Hindlimb muscle (tissue), 1 donor: ENCODE measurements at places on chromosomes 13 and 19. TPM values are rescaled to one million over a fixed set of nuclear protein-coding genes. Genes with fewer than 3 reads are reported as not detected.

DNA sequence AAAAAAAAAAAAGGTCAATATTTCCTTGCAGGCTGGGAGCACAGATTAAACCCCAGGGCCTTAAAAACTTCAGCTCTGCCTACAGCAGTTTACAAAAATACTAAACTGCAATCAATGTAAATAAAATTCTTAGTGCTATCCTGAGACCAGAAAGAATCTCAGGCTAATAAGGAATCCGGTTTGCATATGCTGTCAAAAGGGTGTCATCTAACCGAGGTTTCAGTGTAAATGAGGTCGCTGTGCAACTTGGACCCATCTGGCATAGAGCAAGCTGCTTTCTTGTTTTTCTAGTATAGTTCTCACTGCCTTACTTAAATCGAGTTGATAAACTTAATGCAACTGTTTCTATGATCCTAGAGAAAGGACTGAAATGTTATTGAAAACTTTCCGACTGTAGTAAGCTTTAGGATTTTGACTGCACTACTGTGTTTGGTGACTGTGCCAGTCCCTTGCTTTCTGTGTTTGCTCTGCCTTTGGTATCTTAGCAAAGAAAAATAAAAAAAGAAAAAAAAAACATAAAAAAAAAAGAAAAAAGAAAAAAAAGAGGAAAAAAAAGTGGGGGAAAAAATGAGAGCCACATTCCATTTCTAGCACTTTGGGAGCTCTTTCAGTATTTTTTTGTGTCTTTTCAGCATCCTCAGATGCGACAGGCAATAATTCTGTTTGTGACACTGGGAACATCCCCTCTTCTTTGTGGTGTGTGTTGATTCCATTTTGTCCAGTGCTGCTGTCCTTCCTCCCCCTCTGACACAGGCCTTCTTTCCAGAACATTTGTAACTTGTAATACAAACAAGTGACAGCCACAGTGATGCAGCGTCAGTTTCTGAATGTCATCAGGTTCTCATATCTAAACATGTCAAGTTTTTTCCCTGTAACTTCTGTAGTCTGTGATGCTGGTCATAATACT lies 340.5 kb downstream of the ZNF536 start:
- no peak for DNase-seq

DNA sequence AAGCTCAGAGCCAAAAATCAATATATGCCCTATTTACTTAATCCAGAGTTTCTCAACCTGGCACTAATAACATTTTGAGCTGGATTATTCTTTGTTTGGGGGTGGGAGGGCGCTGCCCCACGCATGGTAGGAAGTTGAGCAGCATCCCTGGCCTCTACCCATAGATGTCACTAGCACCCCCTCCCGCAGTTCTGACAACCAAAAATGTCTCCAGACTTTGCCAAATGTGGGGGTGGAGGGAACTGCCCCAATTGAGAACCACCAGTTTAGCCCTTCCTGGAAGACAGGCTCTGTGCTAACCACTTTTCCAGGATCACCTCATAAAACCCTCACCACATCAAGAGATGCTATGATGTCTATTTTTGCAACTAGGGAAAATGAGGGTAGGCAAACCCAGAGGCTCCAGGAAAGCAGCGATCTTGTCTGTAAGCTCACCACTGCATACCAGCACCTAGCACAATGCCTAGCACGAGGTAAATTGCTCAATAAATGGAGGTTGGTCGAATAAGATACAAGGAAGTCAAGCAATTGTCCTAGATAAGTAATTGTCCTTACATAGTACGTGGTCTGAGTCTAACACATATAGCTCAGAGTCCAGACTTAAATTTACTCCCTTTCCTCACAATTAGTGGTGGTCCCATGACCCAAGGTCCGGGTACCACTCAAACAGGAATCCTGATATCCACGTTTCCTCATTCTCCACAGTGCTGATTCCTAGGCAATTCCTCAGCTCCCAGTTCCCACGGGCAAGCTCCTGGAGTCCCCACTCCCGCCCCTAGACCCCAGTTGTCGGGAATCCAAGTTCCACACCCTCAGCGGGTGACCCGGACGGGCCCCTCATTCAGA lies 892 bp downstream of the TRIR start:
- DNase-seq: no peak

DNA sequence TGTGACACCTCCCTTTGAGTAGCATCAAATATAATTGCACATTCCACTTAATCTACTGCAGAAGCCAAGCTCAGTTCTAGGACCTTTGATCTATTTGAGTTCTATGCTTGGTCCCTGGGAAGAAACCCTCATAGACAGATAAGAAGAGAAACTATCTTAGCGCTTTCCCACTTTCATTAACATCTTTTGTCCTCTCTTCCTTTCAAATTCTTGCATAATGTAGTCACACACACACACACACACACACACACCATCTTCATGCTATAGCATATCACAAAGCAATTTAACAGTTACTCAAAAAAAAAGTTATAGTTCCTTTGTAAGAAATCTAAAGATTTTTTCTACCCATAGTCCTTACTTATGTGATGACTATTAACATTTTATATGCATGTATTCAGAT lies 735.9 kb upstream of the PCDH9 start:
- no peak for DNase-seq

DNA sequence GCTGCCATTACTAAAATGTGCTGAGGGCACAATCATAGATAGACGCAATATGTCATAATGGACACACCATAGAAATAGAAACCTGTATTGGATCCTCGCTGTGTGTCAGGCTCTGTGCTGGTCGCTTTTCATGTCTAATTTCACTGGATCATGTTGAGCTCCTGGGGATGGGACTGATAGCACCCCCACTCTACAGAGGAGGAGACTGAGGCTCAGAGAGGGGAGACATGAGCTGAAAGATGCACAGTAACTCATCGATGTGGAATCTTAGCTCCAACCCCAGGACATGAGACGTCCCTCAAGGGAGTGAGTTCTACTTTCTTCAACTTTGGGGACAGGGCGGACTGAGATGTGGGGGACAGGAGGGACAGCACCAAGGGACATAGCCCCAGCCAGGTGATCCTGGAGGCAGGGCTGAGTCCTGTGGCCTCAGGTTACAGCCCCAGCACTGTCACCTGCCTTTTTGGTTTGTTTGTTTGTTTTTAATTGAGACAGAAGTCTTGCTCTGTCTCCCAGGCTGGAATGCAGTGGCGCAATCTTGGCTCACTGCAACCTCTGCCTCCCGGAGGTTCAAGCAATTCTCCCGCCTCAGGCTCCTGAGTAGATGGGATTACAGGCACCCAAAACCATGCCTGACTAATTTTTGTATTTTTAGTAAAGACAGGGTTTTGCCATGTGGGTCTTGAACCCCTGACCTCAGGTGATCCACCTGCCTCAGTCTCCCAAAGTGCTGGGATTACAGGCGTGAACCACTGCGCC lies 6.6 kb upstream of the GIPC1 start:
- DNase-seq: no peak

- no peak for DNase-seq
These were observed 47.8 kb downstream of the PEPD start for GRCh38 chr19:33473653-33474305.

GRCh38 chr19:8224394-8225145 lies 15.4 kb downstream of the CERS4 start:
- DNase-seq: no peak

DNA sequence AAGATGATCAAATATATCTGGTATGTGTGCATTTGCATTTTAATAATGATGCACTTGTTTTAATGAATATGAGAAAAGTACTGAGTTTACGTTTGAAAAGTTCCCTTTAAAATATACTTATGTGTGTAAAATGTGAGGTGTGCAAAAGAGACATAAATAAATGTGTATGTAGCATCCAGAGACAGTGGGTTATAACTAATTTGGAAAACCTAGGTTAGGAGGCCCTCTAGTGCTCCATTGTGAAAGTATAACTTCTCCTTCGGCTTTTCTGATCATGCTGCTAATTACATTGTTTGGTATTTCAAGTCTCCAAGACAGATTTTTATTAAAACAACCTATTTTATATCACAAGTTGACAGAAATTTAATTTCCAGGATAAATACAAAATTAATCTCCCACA lies 30.1 kb downstream of the SCEL start:
- DNase-seq: peak; percentile 26

DNA sequence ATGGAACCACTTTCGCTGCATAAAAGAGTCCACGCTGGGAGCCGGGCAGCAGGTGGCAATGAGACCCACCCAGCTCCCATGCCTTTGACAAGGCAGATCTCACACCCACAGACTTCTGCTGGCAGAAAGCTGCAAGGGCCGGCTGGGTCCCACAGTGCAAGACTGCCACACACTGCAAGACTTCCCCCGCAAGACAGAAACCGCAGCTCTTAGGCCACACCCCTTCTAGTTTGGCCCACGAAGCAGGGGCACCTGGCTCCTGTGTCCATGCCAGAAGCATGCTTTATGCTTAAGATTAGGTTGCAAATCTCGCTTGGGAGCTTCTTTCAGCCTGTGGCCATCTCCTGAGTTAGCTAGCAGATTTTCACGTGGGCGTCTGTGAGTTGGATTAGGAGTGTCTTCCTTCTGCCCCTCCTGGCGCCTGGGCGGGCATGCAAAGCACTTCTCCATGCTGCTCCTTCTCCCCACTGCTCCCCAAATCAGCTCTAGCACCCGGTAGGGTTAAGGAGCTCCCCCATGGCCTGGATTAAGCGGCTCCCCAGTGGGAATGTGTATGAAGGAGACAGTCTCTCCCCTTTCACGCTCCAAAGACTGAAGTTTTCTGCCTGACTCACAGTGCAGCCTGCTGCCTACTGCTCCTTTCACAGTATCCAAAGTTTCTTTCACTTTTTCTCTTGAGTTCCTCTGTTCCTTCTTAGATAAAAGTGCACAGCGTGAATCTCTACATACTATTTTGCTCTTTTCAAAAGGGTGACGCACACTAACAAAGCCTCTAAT lies 17.7 kb downstream of the GPC6 start:
- no peak for DNase-seq

DNA sequence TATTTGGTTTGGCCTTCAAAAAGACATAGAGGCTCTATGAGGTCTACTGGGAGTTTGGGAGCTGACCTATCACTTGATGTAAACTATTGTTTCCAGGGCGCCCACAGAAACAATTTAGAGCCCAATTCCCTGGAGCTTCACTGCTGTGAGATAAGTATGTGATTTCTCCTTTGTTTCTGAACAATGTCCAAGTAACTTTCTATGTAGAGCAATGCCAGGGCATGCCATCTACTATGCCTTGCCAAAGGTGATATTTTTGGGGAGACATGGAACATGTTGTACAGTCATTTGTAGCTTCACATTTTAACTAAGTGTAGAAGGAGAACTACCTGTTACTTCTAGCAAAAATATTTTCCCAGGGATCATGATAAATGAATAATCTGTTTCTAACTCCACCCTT lies 872.6 kb downstream of the GPC5 start:
- no peak for DNase-seq

GRCh38 chr13:21100994-21101757 lies 39.8 kb upstream of the LATS2 start:
- DNase-seq: no peak

GRCh38 chr13:47327861-47328260 lies 431.0 kb upstream of the HTR2A start:
- no peak for DNase-seq

- DNase-seq: no peak
These were observed 71.2 kb downstream of the GNG7 start for GRCh38 chr19:2631213-2631821.

- no peak for DNase-seq
These were observed 7.3 kb upstream of the LMO7 start for GRCh38 chr13:75628801-75629200.

DNA sequence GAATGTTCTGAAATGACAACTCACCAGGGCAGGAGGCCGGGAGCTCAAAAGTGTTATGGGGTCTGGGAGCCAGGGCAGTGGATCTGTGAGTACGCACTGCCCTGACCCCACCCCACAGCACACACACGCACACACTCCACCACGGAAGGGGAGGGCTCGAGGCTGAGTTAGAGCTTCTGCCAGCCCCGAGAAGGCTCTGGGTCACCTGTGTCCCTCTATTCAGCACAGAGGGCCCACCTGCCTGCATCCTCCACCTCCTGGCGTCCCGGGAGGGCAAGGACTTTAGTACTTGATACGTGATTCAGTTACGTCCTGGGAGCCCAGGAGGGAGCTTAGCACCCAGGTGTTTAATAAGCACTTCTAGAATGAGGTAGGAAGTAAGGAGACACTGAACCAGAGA lies 190.0 kb upstream of the GPR12 start:
- no peak for DNase-seq

GRCh38 chr13:28137596-28137995 lies 749 bp upstream of the PAN3 start:
- peak; percentile 34 for DNase-seq

DNA sequence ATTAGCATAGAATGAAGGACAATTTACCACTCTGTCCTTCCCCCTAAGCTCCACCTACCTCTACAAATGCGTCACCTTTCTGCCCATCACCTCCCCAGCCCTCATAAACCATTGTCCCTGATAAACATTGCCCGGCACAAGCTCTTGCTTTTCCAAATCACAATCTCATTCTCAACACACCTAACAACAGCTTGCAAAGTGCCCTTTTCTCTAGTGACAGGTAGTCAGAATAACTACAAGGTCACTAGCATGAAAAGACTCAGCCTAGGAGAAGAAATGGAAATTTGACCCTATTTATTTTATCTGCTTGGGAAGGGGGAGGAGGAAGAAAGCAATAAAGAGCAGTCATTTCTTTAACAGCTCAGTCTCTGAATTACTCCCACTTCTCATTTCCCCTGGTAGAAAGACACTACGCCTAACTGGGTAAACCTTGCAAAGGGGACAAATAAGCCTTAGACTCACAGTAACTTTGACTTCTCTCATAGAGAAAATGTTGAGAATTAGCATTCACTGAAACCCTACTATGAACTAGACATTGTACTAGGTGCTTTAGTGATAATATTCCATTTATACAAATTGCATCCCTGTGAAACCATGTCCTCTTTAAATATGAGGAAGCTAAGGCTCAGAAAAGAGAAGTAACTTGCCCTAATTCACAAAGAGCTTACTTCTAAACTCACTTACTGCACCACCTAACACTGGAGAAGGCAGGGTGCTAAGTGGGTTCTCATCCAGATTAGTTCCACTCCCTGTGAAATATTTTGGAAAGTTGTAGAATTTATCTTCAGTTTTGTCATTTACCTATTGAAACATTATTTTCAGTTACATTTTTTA lies 116.2 kb upstream of the FNDC3A start:
- no peak for DNase-seq

DNA sequence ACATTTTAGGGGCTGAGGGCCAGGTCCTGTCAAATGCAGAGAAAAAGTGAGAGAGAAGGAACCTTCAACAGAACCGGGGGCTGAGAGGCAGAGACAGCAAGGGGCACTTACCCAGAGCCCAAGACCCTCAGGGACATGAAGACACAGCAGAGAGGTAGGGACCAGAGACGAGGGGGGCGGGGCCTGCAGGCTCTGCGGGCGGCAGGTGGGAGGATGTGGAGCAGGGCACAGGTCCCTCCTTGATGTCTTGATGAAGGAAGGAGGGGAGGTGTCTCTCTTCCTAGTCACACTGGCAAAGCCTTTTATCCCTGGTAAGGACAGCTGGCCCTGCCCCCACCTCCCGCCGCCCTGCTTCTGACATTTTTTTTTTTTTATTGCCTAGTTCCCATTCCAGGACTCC lies at the start of gene KLK14:
Gene KLK14, minus strand, starts transcription at position 277 of the 400 bp plus-strand sequence. Its CDS starts 273 bp downstream, at position 4.
- DNase-seq: no peak

GRCh38 chr13:114079601-114080536 lies 52.6 kb downstream of the RASA3 start:
- no peak for DNase-seq

The USHBP1 gene
- 8.8 TPM for polyA plus RNA-seq

The FGF14 gene
- 0.04 TPM for polyA plus RNA-seq

The CHERP gene
- polyA plus RNA-seq: 41.1 TPM

The ITGBL1 gene
- polyA plus RNA-seq: 0.36 TPM

The DEDD2 gene
- polyA plus RNA-seq: 16.6 TPM

The ZNF793 gene
- polyA plus RNA-seq: 12.6 TPM

The ELOF1 gene
- polyA plus RNA-seq: 35.6 TPM

The PPP2R1A gene
- 332 TPM for polyA plus RNA-seq

The AMH gene
- polyA plus RNA-seq: 8.1 TPM

The EFNA2 gene
- 0.48 TPM for polyA plus RNA-seq

The FOSB gene
- polyA plus RNA-seq: 49.7 TPM

The SIAH3 gene
- polyA plus RNA-seq: 0.15 TPM
